ENCODE measurements at places on chromosomes 13 and 19.

DNA sequence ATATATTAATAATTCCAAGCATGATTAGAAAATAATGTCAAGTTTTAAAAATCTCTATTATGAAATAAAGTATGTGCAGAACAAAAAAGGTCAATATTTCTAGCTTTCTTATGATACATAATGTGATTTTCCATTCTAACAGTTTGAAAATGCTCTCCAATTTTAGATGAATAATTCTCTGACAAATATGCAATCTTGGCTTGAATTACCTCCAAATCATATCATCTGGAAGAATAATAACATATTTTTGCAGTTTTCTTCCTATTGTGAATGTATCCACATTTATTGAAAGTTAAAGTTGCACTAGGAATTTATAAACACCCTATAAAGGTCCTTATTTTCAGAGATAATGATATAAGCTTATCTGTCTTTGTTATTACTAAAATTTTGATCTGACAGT is 548.5 kb upstream of the SLC10A2 start:
- DNase-seq, result no peak

DNA sequence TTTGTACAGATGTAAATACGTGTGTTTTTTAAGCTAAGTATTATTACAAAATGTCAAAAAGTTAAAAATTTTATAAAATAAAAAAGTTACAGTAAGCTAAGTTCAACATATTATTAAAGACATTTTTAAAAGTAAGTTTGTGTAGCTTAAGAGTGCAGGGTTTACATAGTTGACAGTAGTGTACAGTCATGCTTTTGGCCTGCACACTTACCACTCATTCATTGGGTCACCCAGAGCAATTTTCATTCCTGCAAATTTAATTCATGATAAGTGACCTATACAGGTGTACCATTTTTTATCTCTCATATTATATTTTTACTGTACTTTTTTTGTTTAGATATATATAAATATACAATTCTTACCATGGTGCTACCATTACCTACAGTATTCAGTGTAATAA is 769.9 kb upstream of the SLITRK6 start:
- no peak for DNase-seq

GRCh38 chr13:95570016-95570415 is 17.5 kb downstream of the CLDN10 start:
- DNase-seq, result no peak

DNA sequence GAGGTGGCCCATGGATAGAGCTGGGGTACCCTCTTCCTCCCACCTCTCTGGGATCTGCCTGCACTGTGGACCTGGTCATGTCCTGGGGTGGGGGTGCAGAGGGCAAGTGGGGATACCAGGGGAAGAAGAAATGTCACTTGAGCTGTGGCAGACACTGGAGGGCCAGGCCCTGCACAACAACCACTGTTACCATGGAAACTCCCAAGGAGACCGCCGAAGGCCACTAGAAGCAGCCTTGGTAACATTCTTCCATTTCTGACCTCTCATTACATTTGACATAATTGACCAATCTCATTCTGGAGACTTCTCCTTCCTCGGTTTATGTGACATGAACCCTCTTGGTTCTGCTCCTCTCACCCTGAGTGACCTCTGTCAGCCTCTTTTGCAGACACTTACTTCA is 179.9 kb upstream of the SERP2 start:
- DNase-seq, result no peak

GRCh38 chr19:34804115-34804514 is 31.1 kb upstream of the ZNF599 start:
- DNase-seq, result no peak

- DNase-seq, result no peak
Observed at GRCh38 chr19:31444931-31445330, 95.7 kb upstream of the TSHZ3 start.

GRCh38 chr13:75079226-75079625 is 402.7 kb downstream of the TBC1D4 start:
- DNase-seq, result no peak

DNA sequence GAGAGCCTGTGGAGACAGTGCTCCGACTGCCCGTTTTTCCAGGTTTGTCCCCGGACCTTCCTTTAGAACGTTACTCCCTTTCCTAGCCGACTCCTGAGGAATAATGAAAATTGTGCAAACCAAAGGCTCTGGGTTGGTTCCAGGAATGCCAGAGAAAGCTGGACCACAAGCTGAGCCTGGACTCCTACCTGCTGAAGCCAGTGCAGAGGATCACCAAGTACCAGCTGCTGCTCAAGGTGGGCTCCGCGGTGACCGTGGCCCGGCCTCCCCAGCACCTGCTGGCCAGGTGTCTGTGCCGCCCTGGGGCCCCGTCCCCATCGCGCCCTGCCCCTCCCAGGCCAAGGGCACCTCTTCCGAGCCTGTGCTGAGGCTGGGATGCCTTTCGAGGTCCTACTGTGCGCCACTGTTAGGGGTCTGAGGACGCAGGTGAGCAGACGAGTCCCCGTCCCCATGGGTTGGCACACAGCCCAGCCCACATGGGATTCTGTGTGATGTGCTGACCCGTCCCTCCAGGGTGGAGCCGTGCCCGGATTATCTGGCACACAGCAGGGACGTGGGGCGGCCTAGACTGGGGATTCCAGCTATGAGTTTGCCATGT is 20.5 kb upstream of the F7 start:
- no peak for DNase-seq

- no peak for DNase-seq
Observed at GRCh38 chr13:39897636-39898035, 242.2 kb downstream of the COG6 start.

DNA sequence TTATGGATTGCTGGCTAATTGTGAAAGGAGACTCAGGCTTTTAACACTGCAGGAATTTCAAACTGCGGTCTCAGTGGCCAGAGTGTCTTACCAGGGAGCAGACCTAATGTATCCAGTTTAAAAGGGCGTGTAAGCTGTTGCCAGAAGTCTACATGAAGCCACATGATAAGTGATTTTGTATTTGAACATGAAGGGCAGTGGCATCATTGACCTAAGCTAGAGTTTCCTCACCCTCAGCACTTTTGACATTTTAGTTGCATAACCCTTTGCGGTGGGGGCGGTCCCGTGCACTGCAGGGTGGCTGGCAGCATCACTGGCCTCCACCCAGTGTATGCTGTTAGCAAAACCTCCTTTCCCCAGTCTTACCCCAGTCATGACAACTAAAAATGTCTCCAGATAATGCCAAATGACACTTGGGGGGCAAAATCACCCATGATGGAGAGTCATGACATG is 23.7 kb upstream of the GPR18 start:
- DNase-seq, result no peak

DNA sequence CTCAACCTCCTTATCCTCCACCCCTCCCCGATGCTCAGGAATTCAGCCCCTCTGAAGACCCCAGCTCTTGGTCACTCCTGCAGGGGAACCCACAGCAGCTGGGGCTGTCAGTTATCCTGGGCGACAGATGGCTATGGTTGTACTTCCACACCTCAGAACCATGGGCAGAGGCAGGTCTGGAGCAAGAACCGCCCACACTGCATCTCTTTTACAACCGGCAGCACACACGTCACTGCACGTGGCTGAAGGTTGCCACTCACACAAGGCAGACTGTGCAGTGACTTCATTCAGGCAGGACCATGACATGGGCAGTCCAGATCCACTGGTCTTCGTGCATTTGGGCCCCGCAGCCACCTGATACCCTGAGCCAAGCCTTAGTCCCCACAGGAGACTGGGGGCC is 21.5 kb upstream of the SDHAF1 start:
- DNase-seq, result no peak

DNA sequence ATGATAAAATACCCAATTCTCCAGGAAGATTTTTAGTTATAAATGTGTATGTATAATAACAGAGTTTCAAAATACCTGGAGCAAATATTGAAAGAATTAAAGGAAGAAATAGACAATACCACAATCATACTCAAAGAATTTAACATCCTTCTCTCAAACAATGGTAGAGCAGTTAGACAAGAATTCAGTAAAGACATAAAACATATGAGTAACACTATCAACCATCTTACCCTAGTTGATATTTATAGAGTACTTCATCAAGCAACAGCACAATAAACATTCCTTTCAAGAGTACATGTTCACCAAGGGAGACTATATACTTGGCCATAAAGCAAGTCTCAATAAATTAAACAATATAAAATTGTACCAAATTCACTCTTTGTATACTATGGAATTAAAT is 108.4 kb downstream of the DLEU7 start:
- no peak for DNase-seq

- no peak for DNase-seq
Observed at GRCh38 chr19:51016798-51017683, 2.5 kb downstream of the KLK10 start.

DNA sequence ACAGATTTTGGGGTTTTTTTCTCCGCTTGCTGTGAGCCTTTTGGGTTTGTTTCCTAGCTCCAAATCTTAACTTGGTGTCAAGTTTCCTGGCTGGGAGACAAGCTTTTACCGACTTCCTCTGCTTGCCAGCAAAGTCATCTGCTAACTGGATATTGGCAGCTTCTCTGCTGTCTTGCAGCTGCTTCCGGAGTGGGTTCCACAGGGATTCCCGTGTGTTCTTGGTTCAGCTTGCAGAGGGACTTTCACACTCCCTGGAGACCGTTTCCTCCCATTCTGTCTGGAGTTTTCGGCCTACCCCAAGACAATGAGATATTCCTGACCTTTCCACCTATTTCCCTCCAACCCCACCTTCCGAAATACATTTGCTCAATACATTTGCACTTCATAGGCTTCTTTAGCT is 2.2 kb upstream of the COLGALT1 start:
- peak; percentile 81 for DNase-seq

GRCh38 chr19:55383279-55384130 is 587 bp downstream of the TMEM238 start:
- DNase-seq, result no peak

DNA sequence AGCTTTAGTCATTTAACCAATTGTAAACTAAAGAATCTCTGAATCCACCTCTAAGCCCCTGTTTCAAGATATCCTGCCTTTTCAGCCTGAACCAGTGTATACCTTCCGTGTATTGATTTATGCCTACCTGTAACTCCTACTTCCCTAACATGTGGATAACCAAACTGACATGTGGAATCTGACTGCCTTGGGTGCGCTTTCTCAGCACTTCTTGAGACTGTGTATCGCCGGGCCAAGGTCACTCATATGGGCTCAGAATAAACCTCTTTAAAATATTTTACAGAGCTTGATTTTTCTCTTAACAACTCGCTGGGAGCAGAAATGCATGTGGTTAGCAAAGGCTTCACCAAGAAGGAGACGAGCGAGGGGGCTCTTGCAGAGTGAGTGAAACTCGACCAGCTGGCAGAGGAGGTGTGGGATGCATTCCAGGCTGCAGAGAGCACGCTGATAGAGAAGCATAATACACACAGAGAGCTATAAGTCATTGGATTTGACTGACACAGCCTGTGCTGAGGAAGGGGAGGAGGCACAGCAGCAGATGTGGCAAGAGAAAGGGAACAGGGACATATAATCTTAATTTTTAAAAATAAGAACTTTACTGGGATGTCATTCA is 268.2 kb upstream of the MAB21L1 start:
- DNase-seq, result no peak

- no peak for DNase-seq
Observed at GRCh38 chr19:52474351-52475127, 21.2 kb downstream of the ZNF578 start.

DNA sequence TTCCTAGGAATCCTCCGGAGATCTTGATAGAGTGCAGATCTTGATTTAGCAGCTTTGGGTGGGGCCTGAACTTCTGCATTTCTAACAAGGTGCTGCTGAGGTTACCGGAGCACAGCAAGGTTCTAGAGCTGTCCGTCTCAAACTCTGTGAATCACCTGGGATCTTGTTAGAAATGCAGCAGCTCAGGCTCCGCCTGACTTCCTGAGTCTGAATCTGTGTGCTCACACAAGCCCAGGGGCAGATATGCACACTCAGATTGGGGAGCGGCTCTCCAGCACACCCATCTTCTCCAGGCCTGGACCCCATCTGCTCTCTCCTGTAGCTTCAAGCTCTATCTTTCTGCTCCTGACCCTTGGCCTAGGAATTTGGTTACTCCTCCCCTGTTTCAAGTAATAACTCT is 3.5 kb upstream of the TEX26 start:
- DNase-seq, result no peak

DNA sequence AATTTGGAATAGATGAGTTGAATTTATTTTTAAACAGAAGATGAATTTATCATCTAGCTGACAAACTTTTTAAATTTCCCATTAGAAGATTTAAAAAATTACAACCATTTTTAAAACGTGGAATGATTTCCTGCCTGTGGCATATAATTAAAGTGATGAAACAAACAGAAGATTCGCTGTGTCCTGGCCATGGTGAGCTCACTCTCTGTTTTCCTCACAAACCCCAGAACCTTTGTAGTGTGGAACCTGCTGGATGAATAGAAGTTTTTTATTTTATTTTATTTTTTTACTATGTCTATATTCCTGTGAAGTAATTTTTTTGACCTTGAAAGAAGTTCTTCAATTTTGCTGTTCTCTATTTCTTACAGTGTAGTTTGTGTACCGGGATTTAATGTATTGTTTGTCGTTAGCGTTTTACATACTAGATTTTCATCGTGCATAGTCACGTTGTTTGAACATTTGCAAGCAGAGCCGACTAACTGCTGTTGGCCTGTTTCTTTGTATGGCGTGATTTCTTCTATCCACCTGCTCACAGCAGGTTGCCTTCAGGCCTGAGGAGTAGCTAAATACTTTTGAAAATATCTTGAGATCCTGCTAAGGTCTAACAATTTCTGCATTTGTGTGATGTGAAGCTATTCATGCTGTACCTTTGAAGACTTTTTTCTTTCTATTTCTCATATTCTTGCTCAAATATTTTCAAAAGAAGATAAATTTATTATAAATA is 149.2 kb downstream of the GGACT start:
- DNase-seq, result no peak

GRCh38 chr13:102825921-102826706 is 19.7 kb upstream of the ERCC5 start:
- DNase-seq, result peak; percentile 85

- DNase-seq, result no peak
Observed at GRCh38 chr13:21348488-21349120, 110.5 kb downstream of the ZDHHC20 start.

DNA sequence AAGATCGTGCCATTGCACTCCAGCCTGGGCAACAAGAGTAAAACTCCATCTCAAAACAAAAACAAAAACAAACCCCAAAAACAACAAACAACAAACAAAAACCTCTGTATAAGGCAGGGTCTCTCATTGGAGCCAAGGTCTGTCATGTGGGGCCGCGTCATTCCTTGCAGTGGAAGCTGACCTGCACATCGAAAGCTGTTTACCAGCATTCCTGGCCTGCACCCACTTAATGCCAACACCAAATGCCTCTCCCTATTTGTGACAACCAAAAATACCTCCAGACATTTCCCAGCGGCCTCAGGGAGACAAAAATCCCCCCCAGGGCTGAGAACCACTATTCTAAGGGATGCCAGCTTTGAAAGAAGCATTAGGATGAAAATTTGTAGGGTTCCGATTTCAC is 1.2 kb downstream of the CPAMD8 start:
- no peak for DNase-seq

Measured in AG04449 (cell line).